Thoracic aorta (tissue), 2 donors: ENCODE measurements at places on chromosomes 12 and 14.

- no peak for DNase-seq
Observed at GRCh38 chr12:58254463-58255100, 313.2 kb downstream of the ATP23 start.

- DNase-seq = no peak
Observed at GRCh38 chr12:117674313-117674712, 294.5 kb downstream of the KSR2 start.

- DNase-seq = no peak
Observed at GRCh38 chr14:59337141-59337611, 128.0 kb downstream of the GPR135 start.

GRCh38 chr12:111355201-111355925, 13.5 kb downstream of the PHETA1 start:
- no peak for DNase-seq

- DNase-seq = no peak
Observed at GRCh38 chr14:22854963-22855724, 16.4 kb upstream of the LRP10 start.

DNA sequence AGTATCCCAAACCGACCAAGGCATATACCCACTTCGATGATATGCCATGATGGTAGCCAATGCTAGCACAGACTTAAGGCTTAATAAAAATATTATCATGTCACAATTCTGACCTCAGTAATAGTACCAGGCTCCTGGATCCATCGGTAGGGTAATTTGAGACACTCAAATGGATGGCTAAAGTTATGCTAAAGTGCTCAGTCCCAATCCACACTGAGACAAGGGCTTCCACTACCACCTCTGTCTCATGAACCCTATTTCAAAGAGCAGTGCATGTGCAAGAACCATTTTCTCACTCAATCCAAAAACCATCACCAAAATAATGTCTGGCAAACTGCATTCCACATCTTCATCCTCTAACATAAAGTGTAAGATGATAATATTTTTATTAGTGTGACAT, 122.4 kb upstream of the KRR1 start:
- DNase-seq = no peak

DNA sequence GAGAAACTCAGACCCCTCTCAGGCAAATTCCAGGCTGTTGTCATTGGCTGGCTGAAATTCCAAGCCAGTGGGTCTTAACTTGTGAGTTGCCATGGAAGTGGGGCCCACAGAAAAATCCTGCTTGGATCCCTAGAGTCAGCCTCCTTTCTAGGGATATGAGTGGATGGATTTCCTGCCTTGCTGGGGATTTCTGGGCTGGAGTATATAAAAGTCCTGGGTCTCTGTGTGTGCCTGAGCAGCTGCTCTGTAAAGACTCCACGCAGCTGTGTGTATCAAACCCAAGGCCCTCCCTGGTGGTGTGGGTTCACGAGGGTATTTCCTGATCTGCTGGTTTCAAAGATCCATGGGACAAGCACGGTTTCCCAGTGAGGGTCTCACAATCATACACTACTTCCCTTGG, 1077.1 kb downstream of the SLC16A7 start:
- DNase-seq = no peak

- DNase-seq = no peak
Observed at GRCh38 chr12:95396849-95397468, 77.0 kb upstream of the METAP2 start.

GRCh38 chr14:77654001-77654441, 37.6 kb upstream of the SPTLC2 start:
- no peak for DNase-seq

- DNase-seq = no peak
Observed at GRCh38 chr12:116068853-116069252, 208.6 kb downstream of the MED13L start.

- DNase-seq = no peak
Observed at GRCh38 chr12:87317302-87317701, 711.9 kb downstream of the C12orf50 start.

- DNase-seq = no peak
Observed at GRCh38 chr14:77554207-77554606, 55.6 kb upstream of the ISM2 start.

GRCh38 chr12:101764051-101764792, 25.0 kb upstream of the SYCP3 start:
- DNase-seq = no peak

DNA sequence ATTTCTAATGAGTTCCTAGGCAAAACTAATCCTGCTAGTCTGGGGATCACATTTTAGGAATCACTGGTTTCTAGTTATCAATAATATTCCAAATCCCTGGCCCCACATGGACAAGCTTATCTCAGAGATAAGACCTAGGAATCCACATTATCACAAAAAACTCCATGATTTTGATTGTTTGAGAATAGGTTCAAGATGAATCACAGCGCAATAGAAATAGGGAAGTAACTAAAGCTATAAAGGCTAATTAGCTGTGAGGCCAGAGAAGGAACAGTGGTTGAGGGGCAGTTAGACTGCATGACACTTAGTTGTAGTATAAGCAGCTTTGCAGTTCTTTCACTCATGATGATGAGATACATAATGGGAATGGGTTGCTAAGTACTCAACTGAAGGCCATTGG, 13.1 kb upstream of the ATP5F1B start:
- no peak for DNase-seq

DNA sequence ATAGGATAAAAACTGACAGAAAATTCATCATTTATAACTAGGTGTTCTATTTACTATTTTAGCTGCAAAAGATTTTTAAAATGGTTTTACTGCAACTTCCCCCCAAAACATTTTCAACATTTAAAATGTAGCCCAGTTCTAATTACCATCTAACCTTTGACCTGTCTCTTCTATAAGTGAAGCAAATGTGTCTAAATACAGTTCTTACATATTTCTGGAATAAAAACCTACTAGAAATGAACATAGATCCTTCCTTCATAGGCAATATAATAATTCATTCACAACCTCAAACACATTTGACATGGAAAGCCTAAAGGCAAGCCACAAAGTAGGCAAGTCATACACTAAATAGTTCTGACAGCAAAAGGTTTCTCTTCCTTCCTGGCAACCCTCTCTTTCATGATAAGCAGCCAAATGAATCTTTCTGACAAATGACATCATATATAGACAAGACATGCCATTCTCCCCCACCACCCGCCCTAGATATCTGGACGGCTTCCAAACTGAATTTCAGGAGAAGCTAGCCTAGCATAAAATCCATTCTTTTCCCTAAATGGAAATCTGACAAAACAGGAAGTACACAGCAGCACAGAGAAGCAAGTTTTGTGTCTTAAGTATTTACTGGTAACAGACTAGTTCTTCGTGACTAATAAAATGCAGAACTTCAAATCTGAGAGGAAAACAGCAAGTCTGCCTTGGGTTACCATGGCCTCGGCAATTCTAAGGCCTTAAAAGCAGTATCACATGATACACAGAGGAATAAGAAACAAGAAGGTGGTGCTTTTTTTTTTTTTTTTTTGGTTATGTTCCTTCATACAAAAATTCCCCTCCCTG, 17.2 kb upstream of the ARID4A start:
- DNase-seq = no peak

- no peak for DNase-seq
Observed at GRCh38 chr12:31518680-31519227, 72.2 kb downstream of the DENND5B start.

DNA sequence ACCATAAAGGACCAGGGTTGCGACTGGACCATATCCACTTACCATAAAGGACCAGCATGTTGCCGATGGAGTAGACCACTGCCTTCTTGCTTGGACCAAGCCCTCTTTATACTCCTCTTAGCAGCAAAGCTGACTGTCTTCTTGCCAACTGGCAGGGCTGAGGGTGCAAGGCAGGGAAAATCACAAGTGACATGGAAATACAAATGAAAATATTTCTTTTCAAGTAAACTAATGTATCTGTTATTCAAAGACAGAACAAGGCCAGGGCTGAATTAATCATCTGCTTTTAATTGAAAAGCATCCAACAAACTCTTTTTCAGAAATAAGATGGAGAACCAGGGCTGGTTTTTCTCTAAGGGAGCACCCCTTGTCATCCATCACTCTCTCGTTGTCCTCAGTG, at the start of gene CELA1:
TSS of gene CELA1 (minus strand) at position 99 of the 400 bp plus-strand sequence. CDS start at position 58, 41 bp downstream.
- no peak for DNase-seq
